NCI-H2081 treated with DMSO at 0.1 percent for 48 hours (cell line): ENCODE measurements at places on chromosomes 3 and 15.

- no peak for DNase-seq
These were observed 311.4 kb downstream of the TBC1D5 start for GRCh38 chr3:17431004-17431403.

GRCh38 chr3:176274161-176274560 lies 923.1 kb downstream of the TBL1XR1 start:
- DNase-seq: no peak

DNA sequence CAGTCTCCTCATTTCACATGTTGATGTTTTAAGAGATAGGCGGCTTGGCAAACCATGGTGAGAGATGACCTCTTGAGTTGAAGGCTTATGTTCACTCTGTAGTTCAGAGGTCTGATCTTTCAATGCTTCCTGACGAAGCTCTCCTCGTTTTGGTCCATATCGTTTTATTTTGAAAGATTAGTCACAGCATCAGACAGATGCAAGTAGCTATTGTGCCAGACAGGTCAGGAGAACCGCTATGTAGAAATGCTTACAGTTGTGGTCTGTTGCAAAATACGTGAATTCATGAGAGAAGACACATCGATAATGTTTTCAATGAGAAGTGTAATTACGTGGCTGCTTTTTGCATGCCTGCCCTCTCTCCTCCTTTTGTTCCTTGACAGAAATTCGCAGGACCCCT lies 47.5 kb downstream of the CHL1 start:
- no peak for DNase-seq

- no peak for DNase-seq
These were observed 290.5 kb upstream of the GADL1 start for GRCh38 chr3:31185062-31185357.

GRCh38 chr15:64373360-64373759 lies 7.9 kb downstream of the PCLAF start:
- DNase-seq: no peak

DNA sequence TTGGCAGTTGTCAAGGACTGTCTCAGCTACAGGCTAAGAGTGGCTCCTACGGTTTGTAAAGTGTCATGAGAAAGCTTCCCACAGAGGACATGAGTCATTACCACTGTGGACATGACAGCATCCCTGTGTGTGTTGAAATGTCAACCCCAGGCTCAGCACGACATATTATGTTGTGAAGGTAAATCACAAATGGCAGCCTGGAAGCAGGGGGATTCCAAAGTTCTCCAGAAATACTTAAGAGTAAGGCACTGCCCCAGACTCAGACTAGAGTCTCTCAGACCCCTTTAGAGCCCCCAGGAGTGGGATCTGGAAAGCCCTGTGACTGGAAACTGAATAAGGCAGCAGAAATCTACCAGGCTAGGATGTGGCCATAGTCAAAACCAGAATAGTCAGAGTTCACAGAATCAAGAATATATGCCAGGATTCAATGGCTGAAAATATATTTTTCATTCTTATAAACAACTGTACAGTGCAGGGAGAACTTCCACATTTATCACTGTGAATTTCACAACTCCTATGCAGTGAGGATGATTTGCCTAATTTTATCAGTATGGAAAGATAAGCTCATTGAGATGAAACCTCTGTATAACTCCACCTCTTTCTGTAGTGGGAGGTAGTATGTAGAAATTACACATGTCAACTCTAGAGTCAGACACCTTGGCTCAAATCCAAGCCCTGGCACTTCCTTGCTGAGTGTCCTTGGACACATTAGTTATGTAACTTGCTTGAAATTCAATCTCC lies 237.1 kb upstream of the CFAP20DC start:
- DNase-seq: no peak

DNA sequence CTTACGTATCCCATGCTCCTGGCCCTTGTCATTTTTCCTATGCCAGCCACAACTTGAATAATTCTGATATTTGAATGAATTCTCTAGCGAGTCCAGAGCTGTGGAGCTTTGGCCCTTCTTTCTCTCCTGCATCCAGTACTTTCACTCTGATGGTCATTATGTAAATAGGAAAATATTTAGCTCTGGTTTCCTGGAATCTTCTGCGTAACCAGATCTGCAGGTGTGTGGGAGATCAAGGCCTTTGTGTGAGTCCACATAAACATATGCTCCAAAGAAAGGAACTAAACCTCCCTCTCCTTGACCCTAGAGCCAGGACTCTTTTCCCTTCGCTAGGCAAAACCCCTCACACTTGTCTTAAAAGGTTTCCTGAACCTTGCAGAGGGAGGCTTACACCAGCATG lies 132.5 kb upstream of the THBS1 start:
- no peak for DNase-seq

GRCh38 chr3:193778676-193779075 lies 185.7 kb downstream of the OPA1 start:
- no peak for DNase-seq

DNA sequence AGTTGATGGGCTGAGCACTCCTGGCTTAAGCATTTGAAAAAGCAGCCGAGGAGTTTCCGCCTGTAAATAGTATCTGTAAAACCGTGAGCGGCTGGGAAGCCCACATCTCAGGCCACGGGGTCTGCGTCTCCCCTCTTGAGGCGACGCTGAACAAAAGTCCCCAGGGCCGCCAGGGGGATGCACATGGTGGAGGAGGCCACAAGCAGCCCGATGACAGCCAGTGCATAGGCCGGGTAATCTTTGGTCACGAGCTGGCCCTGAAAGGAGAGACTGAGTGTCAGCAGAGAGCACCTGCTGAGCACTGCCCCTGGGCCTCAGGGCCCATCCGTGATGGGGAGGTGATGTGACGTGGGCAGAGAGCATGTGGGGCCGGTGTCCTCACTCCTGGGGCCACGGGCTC lies 37.5 kb downstream of the SLC6A20 start:
- no peak for DNase-seq

GRCh38 chr15:67370206-67370954 lies 115.8 kb downstream of the IQCH start:
- DNase-seq: no peak

DNA sequence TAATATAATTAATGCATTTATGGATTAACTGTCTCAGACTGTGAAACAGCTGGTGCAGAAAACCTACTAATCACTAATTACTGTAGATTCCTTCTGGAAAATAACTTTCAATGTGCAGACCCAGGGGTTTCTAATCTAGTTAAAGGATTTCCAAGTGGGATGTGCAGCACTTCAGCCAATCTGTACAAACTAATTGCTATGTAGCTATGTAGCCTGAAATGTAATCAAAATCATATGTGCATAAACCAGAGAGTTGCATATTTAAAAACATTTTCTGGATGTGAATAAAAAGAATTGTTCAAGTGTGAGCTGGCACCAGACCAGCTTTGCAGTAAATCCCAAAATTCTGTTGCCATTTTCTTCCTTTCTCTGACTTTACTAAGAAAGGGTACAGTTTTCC lies 127.5 kb upstream of the CD96 start:
- no peak for DNase-seq

DNA sequence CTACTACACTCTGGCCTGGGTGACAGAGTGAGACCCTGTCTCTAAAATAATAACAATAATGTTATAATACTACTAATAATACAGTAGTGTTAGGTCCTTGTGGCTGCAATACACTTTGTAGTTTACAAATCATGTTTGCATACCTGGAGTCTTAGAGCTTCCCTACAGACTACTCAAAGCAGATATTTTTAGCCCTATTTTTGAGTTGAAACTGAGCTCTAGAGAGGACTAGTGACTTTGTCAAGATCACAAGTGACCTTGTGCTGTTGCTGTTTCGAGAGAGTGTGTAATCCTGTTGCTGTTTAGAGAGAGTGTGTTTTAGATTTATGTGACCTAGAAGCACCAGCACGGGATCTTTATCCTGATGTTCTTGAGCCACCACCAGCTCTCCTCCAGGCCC lies 105.3 kb upstream of the RNU6-1 start:
- no peak for DNase-seq

DNA sequence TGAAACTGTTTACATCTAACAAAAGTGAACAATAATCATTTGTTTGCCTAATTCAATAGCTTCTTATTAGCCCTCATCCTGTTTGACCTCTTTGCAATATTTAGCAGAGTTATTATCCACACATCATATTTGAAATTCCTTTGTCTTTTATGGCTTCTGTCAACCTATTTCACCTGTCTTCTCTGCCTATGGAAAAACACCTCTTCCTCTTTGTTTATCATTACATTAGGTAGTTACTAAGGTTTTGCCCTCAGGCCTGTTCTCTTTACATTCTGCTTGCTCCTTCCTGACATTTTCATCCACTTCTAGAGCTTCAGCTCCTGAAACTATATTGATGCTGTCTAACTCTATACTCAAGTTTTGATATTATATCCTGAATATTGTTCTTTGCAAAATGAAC lies 183.0 kb downstream of the SUCNR1 start:
- no peak for DNase-seq

GRCh38 chr15:86066174-86066834 lies 13.4 kb upstream of the AGBL1 start:
- no peak for DNase-seq

- DNase-seq: no peak
These were observed 10.6 kb upstream of the ITPKA start for GRCh38 chr15:41483115-41483514.

- DNase-seq: no peak
These were observed 125.0 kb upstream of the SMAD3 start for GRCh38 chr15:66940368-66940767.

- DNase-seq: no peak
These were observed 130.8 kb downstream of the HCN4 start for GRCh38 chr15:73237910-73238309.

GRCh38 chr3:40574661-40575060 lies 49.9 kb downstream of the ZNF621 start:
- DNase-seq: no peak

GRCh38 chr3:22981166-22981565 lies 222.0 kb upstream of the UBE2E2 start:
- DNase-seq: no peak

GRCh38 chr15:27065151-27065550 lies 94.2 kb downstream of the GABRG3 start:
- no peak for DNase-seq

GRCh38 chr3:116473602-116474001 lies 28.3 kb upstream of the LSAMP start:
- no peak for DNase-seq

DNA sequence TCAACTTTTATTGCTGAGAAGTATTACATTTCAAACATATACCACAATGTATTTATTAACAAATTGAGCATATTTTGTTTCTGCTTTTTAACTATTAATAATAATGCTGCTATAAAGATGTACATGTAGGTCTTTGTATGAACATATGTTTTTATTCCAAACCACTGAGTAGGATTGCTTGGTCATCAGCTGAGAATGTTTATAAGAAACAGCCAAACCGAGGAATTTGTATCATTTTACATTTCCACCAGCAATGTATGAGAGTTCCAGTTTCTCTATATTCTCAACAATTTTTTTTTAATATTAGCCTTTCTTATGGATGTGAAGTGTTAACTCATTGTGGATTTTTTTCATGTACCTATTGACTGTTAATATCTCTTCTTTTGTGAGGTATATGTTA lies 119.5 kb upstream of the MDFIC2 start:
- no peak for DNase-seq

DNA sequence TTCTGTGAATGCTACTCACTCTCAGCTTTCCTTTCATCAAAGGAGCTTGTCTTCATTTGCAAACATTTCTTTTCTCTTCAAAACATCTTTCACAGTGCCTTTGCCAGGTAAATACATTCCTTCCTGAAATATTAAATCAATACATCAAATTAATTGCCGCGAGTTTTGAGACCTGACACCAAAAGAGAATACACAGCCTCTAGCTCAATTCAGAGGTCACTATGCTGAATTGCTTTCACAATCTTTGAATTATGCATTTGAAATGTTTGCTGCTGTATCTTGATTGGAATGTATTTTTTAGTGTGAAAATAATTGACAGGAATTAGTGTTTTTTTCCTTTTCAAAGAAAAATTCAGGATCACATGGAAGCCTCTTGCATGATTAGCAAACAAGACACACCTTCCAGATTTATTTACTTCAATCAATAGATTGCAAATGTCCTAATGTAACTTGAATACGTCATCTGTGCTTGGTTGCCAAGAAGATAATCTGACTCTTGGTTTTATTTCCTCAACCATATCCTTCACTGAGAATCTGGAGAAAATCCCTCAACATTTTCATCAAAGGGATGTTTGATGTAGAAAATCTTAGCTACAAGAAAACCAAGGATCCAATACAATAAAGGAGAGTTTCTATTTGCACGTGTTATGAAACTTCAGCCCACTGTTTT lies 83.6 kb downstream of the KCNH8 start:
- DNase-seq: no peak

GRCh38 chr3:126685493-126685892 lies 18.5 kb upstream of the CHCHD6 start:
- no peak for DNase-seq

DNA sequence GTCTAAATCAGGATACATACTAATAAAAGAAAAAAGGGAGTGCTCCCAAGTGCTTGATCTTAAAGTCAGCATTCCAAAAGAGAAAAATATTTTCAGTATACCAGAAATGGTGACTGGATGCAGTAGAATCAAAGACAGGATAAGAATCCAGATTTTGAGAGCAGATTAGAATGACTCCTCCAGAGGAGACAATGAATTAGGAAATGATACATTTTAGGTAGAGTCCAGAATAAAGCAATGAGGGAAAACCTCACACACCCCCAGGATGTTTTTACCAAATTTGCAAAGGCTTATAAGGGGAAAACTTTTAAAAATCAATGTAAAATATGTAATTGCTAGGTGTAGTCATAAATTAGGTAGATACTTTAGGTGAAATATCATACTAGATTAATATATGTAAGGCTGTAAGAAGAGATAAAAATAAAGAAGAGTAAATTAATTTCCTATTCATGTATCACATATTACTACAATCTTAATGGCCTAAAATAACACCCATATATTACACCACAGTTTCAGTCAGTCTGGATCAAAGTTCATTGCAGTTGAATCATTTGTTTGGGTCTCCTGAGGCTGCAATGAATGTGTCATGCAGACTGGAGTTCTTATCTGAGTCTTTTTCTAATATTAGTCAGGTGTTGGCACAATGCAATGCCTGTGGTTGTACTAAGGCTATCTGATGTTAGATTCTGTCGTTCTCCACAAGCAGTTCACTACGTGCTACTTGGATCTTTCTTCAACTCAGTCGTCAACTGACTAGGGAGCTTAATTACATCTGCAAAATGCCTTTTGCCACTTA lies 547.8 kb upstream of the EPHA6 start:
- no peak for DNase-seq

DNA sequence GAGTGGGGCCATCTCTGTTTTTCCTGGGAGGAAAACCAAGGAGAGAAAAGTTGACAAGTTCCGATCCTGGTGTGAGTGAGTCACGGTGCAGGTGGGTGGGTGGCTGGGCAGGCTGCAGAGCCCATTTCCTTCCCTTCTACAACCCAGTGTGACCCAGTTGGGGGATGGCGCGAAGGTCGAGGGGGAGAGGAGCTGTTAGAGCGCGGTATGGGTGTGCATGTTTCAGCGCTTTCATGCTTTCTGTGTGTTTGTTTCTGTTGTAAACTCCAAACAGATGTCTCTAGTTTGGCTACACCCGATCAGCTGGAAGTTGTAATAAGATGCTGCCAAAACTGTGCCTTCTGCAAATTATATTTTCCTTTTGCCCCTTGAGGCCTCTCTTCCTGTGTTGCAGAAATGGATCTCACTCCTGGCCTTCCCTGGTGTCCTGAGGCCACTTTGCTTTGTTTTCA lies 3.8 kb downstream of the FAM43A start:
- DNase-seq: no peak

- no peak for DNase-seq
These were observed 166.7 kb downstream of the SQOR start for GRCh38 chr15:45801543-45801942.
